ENCODE measurements at places on chromosomes 3 and 15.

GRCh38 chr3:102398176-102398575 is 36.6 kb upstream of the ZPLD1 start:
- DNase-seq = no peak

- no peak for DNase-seq
Measured at GRCh38 chr15:36090286-36090946, 489.0 kb upstream of the CDIN1 start.

- no peak for DNase-seq
Measured at GRCh38 chr15:96535148-96535547, 204.6 kb downstream of the NR2F2 start.

GRCh38 chr15:42511007-42511391 is 15.6 kb downstream of the SNAP23 start:
- DNase-seq = no peak

- no peak for DNase-seq
Measured at GRCh38 chr3:79885407-79885806, 117.6 kb upstream of the ROBO1 start.

- peak; percentile 85 for DNase-seq
Measured at GRCh38 chr3:141412087-141412935, 44.0 kb downstream of the ZBTB38 start.

DNA sequence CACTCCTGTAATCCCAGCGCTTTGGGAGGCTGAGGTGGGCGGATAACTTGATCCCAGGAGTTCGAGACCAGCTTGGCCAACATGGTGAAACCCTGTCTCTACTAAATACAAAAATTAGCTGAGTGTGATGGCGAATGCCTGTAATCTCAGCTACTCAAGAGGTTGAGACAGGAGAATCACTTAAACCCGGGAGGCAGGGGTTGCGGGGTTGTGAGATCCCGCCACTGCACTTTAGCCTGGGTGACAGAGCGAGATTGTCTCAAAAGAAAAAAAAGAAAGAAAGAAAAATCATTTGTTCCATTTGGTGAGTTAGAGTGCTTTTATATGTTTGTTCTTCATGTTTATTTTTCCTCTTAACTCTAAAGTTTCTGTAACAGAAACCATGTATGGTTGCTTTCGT is 7.3 kb downstream of the NCK1 start:
- DNase-seq = no peak

GRCh38 chr3:99400352-99400751 is 238.0 kb upstream of the COL8A1 start:
- DNase-seq = no peak

DNA sequence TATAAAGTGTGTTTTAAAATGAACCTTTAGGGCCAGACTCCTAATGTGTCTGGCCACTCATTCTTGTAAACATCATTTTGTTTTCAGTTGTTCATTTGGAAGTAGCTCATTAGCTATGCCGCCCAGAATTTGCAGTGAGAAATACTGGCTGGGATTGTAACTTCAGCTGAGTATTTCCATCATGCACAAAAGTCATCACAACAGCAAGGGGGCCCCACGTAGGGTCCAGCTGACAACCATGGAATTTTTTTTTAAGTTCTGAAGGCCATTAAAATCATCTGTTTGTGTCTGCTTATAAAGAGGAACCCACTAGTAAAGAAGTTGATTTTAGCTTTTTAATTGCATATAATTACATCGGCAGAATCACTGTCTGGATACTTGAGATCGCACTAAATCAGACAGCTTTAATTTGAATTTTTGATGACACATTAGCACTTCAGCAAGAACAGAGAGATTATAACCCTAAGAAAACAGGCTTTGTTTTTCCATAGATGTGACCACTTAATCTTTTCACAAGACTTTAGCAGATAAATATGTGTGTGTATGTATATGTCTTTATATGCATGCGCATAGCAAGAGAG is 46.3 kb upstream of the SKOR1 start:
- DNase-seq = no peak

DNA sequence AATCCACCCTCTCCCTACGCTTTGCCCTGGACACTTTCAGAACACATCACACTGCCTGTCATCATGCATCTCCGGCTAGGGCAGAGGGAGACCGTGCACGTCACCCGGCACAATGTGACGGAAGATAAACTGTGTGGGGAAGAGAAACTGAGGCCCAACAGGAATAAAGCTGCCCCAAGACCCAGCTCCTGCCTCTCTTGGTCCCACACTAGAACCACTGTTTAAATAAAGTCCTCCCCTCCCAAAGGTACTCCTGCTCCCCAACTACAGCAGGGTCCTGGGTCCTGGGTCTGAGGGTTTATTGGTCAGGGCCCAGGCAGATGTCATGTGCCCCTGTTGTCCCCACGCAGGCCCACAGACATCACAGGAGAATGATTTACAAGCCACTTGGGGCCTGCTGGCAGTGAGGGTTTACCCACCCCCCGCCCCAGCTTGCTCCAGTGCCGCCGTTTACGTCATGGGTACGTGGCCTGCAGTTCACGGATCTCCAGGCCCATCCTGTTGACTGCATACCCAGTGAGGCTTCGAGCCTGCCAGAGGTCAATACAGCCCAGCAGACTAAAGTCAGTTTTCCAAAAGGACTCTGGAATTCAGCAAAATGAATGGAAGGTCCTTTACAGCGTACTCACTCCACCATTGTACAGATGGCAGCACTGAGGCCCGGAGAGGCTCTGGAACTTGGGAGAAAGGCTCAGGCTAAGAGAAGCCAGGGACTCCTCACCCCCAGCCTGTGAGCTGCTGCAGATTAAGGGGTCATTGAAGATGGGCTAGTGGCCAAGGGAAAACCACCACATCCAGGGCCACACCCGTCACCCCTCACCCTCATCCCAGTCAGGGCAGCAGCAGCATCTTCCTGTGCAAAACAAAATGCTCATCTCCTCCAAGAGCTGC is 23.2 kb downstream of the ALS2CL start:
- DNase-seq = no peak

- no peak for DNase-seq
Measured at GRCh38 chr3:30713885-30714503, 107.6 kb downstream of the TGFBR2 start.

DNA sequence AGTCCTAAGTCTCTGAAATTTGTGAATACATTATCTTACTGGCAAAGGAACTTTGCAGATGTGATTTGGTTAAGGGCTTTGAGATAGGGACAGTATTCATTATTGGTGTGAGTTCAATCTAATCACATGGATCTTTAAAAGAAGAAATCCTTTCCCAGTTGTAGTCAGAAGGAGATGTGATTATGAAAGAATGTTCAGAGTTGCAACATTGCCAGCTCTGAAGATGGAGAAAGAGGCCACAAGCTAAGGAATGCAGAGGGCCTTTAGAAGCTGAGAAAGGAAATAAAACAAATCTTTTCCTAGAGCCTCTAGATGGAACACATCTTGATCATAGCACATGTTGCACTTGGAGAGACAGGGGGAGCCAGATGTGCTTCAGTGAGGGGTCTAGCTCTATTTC is 27.7 kb upstream of the SIAH2 start:
- DNase-seq = no peak

DNA sequence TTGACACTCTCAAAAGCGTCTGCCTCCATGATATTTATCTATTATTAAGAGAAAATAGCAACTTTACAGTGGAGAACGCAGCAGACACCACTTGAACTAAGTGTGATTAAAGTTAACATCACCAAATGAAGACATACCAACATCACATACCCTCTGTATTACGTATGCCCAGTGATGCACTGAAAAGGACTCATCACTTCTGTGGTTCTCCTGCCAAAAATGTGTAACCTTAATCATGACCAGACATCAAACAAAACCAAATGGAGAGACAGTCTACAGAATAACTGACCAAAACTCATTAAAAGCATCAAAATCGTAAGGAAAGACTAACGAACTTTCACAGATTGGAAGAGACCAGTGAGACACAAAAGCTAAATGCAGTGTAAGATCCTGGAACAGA is 103.2 kb downstream of the PPP2R3A start:
- DNase-seq = no peak

- peak; percentile 50 for DNase-seq
Measured at GRCh38 chr3:195247863-195248189, 23.1 kb downstream of the XXYLT1 start.

DNA sequence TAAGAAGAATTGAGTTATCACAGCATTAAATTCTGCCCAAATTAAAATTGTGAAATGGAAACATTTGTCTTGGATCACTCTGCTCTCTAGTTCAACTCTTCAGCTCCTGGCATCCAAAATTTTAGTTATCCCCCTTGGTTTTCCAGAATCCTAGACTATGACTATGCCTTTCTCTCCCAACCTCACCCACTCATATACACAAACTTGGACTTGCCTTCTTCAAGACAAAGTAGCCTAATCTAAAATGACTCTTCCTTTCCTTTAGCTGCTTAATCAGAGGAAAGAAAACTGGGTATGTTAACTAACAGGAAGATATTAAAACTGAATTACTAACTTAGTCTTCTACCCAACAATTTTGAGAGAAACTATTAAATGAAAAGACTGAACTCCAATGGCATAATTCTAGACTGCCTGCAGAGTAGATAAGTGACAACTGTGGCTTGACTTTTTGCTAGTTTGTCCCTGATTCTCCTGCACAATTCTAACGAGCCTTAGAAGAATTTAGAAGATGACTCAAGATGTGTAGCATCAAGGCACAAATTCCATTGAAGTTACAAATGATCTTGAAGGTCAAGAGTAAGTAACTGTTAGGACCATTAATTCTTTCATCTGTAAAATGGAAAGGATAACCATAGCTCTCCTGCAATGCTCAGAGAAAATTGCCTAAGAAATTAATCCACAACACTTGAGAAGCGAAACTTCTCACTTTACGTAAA is 5.2 kb upstream of the GOLIM4 start:
- DNase-seq = no peak

GRCh38 chr3:130916507-130917167 is 22.8 kb downstream of the ATP2C1 start:
- no peak for DNase-seq

DNA sequence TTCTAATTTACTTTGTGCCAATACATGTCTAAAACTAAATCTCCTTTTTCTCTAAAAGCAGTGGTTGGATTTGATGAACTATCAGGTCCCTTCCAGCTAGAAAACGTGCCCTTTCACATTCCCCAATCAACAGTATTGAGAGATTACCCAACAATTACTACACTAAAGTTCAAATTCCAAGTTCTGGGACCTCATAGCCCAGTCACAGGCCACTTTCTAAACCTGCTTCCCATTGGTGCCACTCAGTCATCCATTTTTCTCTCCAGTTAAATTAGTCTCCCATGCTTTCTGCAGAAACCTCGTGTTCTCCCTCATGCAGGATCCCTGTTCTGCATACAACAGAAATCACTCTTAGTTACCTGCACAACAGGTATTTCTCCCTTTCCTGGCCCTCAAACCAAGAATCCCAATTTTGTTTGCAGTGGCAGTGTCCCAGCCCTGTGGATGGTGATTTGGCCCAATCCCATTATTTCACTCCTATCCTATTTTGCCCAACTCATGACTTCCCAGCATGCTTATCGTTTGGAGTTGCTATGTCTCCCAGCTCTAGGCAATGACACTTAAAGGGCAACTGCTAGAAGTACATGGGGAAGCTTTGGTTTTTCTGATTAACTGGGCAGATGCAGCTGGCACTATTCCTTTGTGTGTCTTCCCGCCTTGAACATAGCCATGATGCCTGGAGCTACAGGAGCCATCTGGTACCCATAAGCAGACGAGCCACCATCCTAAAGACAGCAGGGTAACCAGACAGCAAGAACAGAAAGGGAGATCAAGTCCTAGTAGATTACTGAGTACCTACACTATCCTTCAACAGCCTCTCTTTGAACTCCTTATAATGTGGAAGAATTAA is 224.2 kb downstream of the MINAR1 start:
- no peak for DNase-seq

DNA sequence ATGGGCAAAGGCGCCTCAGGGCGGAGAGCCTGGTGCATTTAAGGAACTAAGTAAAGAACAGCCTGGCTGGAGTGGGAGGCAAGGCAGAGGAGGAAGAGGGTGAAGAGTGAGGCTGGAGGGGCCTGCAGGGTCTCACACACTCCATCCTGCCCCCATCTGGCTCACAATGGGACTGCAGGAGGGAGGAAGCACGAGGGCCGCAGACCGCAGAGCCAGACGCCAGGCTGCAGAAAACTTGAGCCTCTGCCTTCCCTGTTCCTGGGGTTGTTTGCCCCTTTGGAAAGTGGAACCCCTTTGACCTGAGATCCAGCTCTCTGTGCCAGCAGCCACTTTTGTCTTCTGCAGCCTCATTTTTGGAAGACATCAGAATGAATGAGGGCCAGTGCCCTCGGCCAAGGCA is 138.0 kb downstream of the SRGAP3 start:
- no peak for DNase-seq

- DNase-seq = no peak
Measured at GRCh38 chr3:177041730-177042551, 155.3 kb downstream of the TBL1XR1 start.

GRCh38 chr15:63160638-63161037 is 3.4 kb upstream of the RPS27L start:
- DNase-seq = no peak

DNA sequence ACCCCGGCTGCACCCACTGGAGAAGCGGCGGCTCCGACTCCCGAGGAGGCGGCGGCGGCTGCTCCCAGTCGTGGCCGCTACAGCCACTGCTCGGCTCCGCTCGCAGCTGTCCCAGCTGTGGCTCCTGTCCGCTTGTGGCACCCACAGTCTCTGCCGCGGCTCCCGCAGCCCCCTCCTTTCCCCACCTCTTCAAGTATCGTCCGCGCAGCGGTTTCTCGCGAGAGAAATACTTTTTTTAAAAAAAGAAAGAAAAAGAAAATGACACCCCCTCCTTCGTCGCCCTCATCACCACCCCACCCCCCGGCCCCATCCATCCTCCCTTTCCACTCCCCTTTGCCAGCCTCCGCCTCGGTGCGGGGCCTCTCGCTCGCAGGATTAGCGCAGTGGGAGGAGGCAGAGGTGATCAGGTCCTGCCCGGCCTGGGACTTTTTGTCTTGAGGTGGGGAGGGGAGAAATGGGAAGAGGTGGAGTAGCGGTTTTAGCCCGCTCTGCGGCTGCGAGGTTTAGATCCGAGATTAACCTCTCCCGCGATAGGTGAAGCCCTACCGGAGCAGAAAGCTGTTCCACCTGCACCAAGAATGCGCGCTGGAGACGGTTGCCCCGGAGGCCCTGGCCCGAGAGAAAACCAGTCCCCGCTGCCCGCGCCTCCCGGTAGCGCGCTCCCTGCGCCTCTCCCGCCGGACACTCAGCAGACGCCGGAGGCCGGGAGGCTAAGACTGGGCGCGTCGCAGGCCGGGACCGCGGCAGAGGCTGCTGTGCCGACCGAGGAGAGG is at the start of gene FBN1:
TSS of gene FBN1 (minus strand) at position 152 of the 773 bp plus-strand sequence. CDS start 940 bp downstream, outside the sequence.
- peak; percentile 69 for DNase-seq

DNA sequence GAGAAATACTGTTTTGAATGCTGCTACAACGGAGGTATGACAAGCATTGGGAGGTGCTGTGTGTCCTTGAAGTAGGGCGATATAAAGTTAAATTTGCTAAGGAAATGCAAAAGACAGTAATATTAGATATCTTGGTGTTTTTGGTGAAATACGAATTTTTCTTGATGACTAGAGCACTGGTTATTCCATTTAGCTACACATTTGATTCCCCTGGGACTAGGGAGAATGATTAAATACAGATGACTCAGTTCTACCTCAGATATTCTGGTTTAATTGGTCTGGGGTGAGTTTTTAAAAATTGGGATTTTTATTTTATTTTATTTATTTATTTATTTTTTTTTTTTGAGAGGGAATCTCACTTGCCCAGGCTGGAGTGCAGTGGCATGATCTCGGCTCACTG is 18.7 kb upstream of the GADL1 start:
- no peak for DNase-seq

Data from hematopoietic multipotent progenitor cell treated with erythropoietin and hydrocortisone succinate and interleukin-3 and kit ligand, for 8 days (in vitro differentiated cells).